Astrocyte (in vitro differentiated cells and primary cell): ENCODE measurements at places on chromosomes 7 and 10. TPM values are rescaled to one million over a fixed set of nuclear protein-coding genes. Genes with fewer than 3 reads are reported as not detected.

- no peaks in the 10 kb centered on the region for H3K36me3 ChIP-seq
- H3K4me3 ChIP-seq, result no peak overlapping the region
- H3K27me3 ChIP-seq, result no peaks in the 10 kb centered on the region
These were observed 17.3 kb downstream of the KDM7A start for GRCh38 chr7:140159497-140159896.

GRCh38 chr10:49241385-49241784 lies 53.2 kb upstream of the TMEM273 start:
- peaks cover 2% of the 10 kb centered on the region for H3K27me3 ChIP-seq
- no peak for DNase-seq
- H3K27ac ChIP-seq, result no peak overlapping the region
- H3K4me3 ChIP-seq, result no peak overlapping the region
- H3K36me3 ChIP-seq, result no peaks in the 10 kb centered on the region

DNA sequence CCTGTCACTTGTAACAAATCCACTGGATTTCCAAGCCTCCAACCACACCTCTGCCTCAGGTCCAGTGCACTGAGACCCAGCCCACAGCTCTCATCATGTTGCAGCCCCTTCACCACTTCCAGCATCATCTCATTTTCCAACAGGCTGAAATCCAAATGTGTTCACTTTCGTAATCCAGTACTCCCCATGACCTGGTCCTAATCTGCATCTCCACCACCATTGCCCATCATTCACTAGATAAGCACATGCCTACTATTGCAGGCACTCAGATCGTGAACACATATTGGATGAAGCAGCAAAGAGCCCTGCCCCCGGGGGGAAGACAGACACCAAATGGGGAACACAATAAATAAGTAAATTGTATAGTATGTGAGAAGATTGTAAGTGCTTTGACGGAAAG lies 76.1 kb upstream of the INSIG1 start:
- no peak overlapping the region for H3K27ac ChIP-seq
- DNase-seq, result no peak
- H3K27me3 ChIP-seq, result no peaks in the 10 kb centered on the region
- no peaks in the 10 kb centered on the region for H3K36me3 ChIP-seq
- H3K4me1 ChIP-seq, result no peaks in the 10 kb centered on the region
- no peak overlapping the region for H3K4me3 ChIP-seq

Gene OR2A1
- total RNA-seq, result not detected in 2 replicates

DNA sequence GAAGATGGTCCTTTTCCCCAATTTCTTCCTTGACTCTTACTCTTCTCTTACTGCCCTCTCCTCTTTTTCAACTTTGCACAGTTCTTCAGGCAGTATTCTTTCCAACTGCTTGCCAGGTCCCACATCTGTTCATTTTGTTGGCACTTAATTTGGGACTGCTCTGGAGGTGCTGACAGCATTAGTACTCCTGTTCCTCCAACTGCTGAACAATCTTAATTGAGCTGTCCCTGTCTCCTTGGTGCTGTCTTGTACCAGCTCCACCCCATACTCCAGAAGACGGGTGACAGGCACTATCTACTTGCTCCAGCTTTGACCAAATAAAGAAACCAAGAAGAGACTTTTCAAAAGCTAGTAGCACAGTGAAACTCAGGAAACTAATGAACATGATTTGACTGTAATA lies 160.0 kb downstream of the PDE1C start:
- no peaks in the 10 kb centered on the region for H3K4me1 ChIP-seq
- no peak for DNase-seq
- no peak overlapping the region for H3K4me3 ChIP-seq
- H3K36me3 ChIP-seq, result no peaks in the 10 kb centered on the region
- H3K27ac ChIP-seq, result no peak overlapping the region

GRCh38 chr10:120741396-120741795 lies 109.8 kb upstream of the WDR11 start:
- H3K27ac ChIP-seq, result no peak overlapping the region
- DNase-seq, result no peak
- H3K36me3 ChIP-seq, result no peaks in the 10 kb centered on the region
- no peak overlapping the region for H3K4me3 ChIP-seq
- H3K4me1 ChIP-seq, result no peaks in the 10 kb centered on the region

Gene SPDYE11
- total RNA-seq, result not detected in 2 replicates

GRCh38 chr10:103648636-103649532 lies 155.4 kb downstream of the NEURL1 start:
- no peaks in the 10 kb centered on the region for H3K27me3 ChIP-seq
- H3K4me1 ChIP-seq, result peaks cover 17% of the 10 kb centered on the region
- DNase-seq, result peak; percentile 74

DNA sequence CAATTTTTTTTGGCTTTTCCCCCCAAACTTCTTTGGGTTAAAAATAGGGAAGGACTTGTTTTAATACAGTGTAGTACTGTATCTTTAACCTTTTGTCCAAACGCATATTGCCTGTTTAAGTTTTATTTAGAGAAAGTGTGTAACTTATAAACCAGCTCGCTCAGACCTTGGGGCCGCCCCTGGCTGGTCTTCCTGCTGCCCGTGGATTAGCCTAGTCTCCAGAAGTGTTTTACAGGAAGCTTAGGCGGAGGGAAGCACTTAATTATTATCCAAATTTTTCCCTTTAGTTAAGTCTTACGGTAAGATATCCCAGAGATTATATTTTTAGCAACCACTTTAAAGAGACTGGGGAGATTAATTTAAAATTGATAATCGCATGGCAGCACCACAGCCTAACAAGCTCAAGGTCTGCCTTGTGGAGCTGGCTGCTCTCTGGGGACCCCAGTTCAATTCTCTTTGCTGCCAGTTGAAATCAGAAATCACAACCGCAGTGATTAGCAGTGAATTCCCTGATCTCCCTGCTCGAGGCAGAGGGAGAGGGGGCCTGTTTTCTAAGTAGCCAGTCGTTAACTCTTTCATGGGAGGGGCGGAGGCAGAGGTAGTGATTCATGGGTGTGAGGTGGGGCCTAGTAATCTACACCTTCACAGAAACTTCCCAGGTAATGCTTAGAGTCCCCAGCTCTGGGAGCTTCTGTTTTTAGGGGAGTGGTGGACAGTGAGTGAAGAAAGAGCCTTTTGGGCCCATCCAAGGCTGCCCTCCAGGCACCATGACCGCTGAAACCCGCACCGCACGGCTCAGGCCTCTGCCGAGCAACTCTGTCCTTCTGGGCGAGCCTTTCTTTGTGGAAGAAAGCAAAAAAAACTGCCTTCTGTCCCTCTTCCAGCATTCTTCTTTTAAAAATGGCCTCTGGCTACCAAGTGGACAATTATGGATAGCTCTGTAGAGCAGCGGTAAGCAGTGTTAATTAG lies 548.7 kb upstream of the GALNT17 start:
- no peak for DNase-seq
- no peak overlapping the region for H3K27ac ChIP-seq
- H3K4me1 ChIP-seq, result peaks cover 4% of the 10 kb centered on the region
- H3K36me3 ChIP-seq, result no peaks in the 10 kb centered on the region
- H3K4me3 ChIP-seq, result no peak overlapping the region
- no peaks in the 10 kb centered on the region for H3K27me3 ChIP-seq

DNA sequence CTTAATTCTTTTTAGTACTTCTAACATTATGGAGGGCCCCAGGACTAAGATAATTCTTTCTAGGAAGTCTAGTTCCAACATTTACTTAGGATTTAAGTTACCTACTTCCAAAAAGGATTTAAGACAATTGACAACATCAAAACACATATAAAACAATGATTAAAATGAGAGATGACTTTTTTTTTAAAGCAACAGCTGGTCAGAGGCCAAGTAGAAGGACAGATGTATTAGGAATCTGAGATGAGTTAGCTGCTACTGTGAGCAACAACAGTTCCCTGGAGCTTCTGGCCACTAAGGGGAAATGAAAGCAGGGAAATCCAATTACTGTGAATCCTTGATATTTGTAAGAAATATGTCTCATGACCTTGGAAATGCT lies 222.3 kb downstream of the PHTF2 start:
- DNase-seq, result no peak
- H3K4me3 ChIP-seq, result no peak overlapping the region
- no peak overlapping the region for H3K27ac ChIP-seq

Gene AKR1C4
- total RNA-seq, result not detected in 2 replicates

- no peak overlapping the region for H3K27ac ChIP-seq
- no peak overlapping the region for H3K4me3 ChIP-seq
These were observed 297.6 kb downstream of the LHFPL3 start for GRCh38 chr7:104625956-104626355.

- peaks cover 19% of the 10 kb centered on the region for H3K4me1 ChIP-seq
- H3K36me3 ChIP-seq, result peaks cover 11% of the 10 kb centered on the region
- no peak for DNase-seq
- no peak overlapping the region for H3K27ac ChIP-seq
- no peaks in the 10 kb centered on the region for H3K27me3 ChIP-seq
These were observed 2.6 kb downstream of the MRPL43 start for GRCh38 chr10:100984672-100985177.

DNA sequence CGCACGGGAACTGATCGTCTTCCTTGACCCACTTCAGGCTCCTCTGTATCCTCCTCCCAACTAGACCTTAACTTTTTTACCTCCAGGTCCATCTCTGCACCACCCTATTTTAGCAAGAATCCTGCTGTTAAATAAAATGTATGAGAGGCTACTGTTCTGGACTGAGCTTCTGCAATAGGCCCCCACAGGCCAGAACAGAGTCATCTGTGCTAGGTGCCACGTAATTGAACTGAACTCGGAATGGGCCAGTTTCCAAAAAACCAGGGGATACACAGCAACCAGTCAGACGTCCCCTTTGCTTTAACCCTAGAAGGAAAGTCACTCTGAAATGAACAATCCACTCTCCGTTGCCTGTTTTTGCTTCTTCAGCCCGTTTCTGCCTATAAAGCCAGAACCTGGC lies 71.3 kb downstream of the CHST15 start:
- H3K4me1 ChIP-seq, result no peaks in the 10 kb centered on the region
- H3K27me3 ChIP-seq, result peaks cover 5% of the 10 kb centered on the region
- peak; percentile 32 for DNase-seq
- H3K27ac ChIP-seq, result no peak overlapping the region
- no peaks in the 10 kb centered on the region for H3K36me3 ChIP-seq

DNA sequence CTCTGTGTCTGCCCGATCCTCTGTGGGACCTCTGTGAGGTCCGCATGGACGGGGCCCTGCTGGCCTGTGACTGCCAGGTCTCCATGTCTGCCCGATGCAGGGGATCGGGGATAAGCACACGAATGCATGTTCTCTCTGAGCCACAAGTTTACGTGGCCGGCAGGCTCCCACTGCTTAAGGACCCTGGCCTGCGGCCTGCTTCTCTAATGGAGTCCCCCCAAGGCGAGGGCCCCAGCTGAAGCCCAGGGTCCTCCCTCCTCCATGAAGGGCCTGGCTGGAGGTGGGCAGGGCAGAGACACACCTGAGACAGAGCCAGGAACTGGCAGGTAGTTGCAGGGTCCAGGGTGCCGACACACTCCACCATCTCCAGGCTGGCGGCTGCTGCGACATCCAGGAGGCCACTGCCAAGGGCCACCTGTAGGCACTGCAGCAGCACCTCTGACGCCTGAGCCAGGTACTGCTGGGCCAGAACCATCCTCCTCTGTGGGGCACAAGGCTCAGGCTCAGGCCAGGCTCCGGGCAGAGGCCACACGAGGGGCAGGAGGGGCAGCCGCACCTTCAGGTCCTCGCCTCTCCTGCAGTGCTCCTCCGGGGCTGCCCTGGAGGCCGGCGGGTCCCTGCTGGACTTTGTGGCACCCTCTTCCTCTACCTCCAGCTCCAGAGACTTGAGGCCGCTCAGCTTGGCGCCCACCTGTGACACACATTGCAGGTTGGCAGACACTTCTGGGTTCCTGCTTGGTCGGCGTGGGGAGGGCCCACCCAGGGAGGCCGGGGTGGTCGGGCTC lies 60.9 kb upstream of the NKX6-2 start:
- no peaks in the 10 kb centered on the region for H3K4me1 ChIP-seq
- H3K27ac ChIP-seq, result no peak overlapping the region
- H3K27me3 ChIP-seq, result peaks cover 2% of the 10 kb centered on the region
- DNase-seq, result no peak

Gene MBL2
- total RNA-seq, result not detected in 2 replicates

GRCh38 chr10:85603151-85603940 lies 763.2 kb downstream of the GRID1 start:
- no peaks in the 10 kb centered on the region for H3K4me1 ChIP-seq
- no peaks in the 10 kb centered on the region for H3K36me3 ChIP-seq
- no peak overlapping the region for H3K27ac ChIP-seq
- H3K27me3 ChIP-seq, result no peaks in the 10 kb centered on the region
- no peak for DNase-seq
- no peak overlapping the region for H3K4me3 ChIP-seq

DNA sequence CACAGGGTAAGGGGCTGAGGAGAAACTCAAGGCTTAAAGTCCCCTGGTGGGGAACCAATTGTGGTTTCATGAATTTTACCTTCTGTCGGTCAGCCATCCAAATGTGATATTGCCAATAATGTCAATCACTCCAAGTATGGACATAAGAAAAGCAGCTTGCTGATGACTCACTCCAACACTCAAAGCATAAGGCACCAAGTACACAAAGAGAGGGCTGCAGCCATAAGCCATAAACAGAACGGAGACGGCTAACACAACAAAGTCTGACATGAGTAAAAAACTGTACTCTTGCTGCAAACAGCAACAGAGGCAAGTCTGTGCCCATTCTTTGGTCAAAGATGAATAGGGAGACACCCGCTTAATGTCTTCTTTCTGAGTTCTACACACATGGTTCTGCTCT lies 24.2 kb downstream of the IFIT5 start:
- H3K27me3 ChIP-seq, result no peaks in the 10 kb centered on the region
- H3K4me3 ChIP-seq, result no peak overlapping the region
- no peaks in the 10 kb centered on the region for H3K4me1 ChIP-seq
- H3K27ac ChIP-seq, result no peak overlapping the region
- DNase-seq, result no peak

DNA sequence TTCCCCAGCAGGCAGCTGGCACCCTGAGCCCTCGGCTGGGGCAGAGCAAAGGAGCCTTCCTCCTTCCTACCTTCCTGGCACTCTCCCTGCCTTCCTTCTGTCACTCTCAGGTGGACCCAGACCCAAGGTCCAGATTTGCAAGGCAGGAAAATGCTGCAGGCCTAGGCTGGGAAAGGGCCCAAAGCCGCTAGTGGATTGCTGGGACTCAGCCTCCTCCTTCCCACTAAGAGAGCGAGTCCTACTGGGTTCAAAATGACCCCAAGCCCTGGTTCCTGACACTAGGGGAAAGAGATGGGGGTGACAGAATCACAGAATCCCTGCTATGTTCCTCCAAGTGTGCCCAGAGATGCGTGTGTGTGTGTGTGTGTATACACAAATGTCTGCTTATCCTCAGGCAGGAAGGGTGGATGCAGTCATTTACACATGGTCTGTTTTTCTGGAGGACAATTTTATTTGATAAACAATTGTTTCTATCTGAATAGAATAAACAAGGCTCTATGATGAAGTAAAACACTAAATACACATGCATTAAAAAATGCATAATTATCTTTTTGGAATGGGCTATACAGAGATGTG lies 1.3 kb upstream of the PLAU start:
- DNase-seq, result no peak
- peaks cover 10% of the 10 kb centered on the region for H3K36me3 ChIP-seq
- H3K4me3 ChIP-seq, result peak overlapping the region; percentile 76
- no peaks in the 10 kb centered on the region for H3K27me3 ChIP-seq

GRCh38 chr10:58781873-58782488 lies 269.3 kb downstream of the BICC1 start:
- H3K4me1 ChIP-seq, result peaks cover 3% of the 10 kb centered on the region
- no peak overlapping the region for H3K27ac ChIP-seq
- H3K4me3 ChIP-seq, result no peak overlapping the region
- DNase-seq, result no peak
- H3K36me3 ChIP-seq, result no peaks in the 10 kb centered on the region
- H3K27me3 ChIP-seq, result no peaks in the 10 kb centered on the region

Gene MYPN
- total RNA-seq, result 0.11 and 0.14 TPM in 2 replicates

- H3K4me1 ChIP-seq, result no peaks in the 10 kb centered on the region
- no peaks in the 10 kb centered on the region for H3K27me3 ChIP-seq
- no peak for DNase-seq
- H3K27ac ChIP-seq, result no peak overlapping the region
These were observed 1.1 kb upstream of the GIMAP1 start for GRCh38 chr7:150715293-150715692.

Gene PGAM2
- total RNA-seq, result 0.70 and 0.79 TPM in 2 replicates
